ENCODE measurements at places on chromosomes 7 and 10.

- DNase-seq = peak; percentile 93
These were observed 99.6 kb downstream of the SVIL start for GRCh38 chr10:29535012-29535777.

GRCh38 chr10:114273910-114274309, 34.9 kb downstream of the VWA2 start:
- DNase-seq = no peak

DNA sequence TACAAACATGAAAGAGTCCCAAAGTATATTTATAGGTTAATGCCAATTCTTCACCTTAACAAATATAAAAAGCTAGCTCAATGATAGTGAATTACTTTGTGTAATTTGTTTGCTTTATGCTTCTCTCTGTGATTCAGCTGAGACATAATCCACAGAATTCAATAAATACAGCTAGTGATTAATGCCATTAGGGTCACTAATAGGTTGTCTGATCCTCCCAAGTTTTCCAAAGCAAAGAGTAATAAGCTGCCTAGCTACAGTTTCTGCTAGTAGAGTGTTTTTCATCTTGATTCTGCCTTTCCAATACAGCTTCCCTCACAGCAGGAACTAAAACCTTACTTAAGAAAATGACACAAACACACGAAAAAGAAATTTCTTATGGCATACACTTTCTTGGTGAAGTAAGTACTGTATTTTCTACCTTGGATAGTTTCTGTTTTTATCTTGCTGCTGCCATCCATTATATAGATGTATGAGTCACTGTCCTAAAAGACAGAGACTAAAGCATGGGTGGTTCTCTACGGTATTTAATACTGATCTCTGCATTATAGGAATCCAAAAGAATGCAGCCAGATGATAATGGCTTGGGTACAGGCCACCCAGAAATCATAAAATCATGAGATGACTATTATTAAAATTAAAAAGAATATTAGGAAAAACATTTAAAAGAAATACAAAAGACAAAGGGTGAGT, 170.0 kb downstream of the TPK1 start:
- no peak for DNase-seq

- no peak for DNase-seq
These were observed 168.7 kb downstream of the CUX1 start for GRCh38 chr7:101985903-101986734.

Measured in pancreas (tissue), 10 donors.